AG10803 (cell line): ENCODE measurements at places on chromosomes 13 and 19.

GRCh38 chr19:12773571-12773970 lies 1.8 kb downstream of the HOOK2 start:
- peak; percentile 71 for DNase-seq

DNA sequence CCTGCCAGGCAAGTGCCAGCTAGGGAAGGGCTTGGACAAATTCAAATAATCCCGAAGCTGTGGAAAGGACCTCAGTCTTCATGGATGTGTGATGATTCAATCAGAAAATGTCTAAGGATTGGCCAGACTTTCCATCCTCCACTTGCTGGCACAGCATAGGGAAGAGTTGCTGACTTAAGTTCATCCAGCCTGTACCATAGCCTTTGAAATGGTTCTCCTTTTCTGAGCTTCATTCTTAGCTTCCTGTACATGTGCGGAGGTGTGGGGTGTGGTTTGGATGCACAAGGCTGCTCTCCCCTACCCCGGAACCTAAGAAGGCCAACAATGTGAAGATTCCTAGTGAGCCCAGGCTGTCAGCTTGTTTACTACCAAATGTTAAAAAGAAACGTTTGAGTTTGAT lies 959 bp upstream of the IGFL3 start:
- DNase-seq: no peak

DNA sequence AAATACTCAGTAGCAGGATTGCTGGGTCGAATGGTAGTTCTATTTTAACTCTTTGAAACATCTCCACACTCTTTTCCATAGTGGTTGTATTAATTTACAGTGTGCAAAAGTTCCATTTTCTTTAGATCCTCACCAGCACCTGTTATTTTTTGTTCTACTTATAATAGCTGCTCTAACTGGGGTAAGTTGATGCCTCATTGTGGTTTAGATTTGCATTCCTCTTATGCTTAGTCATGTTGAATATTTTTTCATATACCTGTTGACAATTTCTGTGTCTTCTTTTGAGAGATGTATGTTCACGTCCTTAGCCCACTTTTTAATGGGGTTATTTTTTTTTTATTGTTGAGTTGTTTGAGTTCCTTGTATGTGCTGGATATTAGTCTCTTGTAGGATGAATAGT lies 144.6 kb downstream of the NBEA start:
- no peak for DNase-seq

- DNase-seq: no peak
Observed at GRCh38 chr19:28207244-28207643, 1005.7 kb downstream of the UQCRFS1 start.

DNA sequence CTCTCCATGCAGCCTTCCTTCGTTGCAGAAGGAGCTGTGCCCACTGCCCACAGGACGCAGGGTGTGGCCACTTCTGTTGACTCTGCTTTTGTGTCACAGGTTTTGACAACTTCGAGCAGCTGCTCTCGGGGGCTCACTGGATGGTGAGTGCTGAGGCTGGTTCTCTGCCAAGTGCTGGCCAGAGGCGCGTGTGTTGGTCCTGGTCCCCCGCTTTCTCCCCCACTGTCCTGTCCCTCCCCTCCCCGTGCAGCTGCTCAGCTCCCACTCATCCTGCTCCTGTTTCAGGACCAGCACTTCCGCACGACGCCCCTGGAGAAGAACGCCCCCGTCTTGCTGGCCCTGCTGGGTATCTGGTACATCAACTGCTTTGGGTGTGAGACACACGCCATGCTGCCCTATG lies 10.6 kb upstream of the PDCD2L start:
- no peak for DNase-seq
